Fibroblast of skin of abdomen (primary cell): ENCODE measurements at places on chromosomes 16 and 17.

DNA sequence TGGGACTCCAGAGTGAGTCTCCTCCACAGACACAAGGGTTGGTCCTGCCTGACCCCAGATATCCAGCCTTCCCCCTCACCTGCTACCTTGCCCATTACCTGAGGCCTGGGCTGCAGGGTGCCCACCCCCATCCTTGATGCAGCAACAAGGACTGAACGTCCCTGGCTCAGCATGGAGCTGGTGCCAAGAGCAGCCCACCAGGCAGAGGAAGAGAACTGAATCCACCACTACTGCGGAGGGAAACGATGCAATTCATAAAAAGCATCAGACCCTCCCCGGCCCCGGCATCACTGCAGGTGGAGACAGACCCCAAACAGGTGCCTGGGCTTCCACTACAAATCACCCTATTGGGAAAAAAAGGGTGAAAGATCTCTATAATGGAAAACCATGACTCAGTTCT, 131.0 kb upstream of the TNRC6C start:
- no peak for DNase-seq

DNA sequence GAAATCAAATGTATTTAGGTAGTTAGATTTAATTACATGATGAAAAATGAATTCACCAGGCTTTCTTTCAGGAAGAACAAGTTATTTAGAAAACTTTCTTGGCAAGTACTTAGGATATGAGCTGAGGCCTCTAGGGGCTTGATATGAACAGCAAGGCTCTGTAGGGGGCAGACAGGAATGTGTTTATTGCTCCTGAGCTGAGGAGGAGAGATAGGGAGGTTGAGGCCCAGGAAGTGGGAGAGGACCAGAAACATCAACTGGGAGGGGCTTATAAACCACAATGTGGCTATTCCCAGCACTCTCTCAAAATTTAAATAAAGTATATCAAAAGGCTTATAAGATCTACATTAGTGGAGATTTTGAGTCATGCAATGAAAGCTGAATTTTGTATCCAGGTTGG, 154.0 kb upstream of the MAF start:
- peak; percentile 68 for DNase-seq

DNA sequence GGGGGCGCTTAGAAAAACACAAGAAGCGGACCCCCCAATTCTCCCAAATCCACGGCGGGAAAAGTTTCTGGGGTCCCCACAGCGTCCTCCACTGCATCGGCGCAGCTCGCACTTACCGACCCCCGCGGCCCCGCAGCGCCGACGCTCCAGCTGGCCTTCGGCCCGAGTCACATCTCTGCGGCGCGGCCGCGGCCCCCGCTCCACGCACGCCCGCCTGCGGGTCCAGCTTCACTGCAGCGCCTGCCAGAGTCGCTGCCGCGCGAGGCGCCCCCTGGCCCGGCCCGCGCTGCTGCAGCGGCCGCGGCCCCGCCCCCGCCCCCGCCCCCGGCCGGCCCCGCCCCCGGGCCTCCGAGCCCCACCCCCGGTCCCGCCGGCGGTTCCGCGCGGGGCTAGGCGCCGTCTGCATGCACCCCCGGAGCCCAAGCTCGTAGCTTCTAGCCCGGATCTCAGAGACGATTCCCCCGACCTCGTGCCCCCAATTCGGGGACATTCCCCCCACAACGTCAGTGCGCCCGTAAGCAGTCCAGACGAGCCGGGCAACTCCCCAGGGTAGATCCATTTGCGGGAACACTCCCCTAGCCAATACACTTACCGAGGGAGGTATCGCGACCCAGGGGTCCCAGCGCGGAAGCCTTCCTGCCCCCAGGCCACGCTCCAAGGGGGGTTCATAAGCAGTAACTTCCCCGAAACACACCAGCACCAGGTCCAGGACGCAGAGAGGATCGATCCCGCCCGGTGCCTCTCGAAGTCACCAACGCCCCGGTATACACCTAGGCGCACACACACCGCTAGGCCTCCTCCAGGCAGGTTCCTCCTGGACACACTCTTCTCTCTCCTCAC, at the start of gene GPRC5B:
TSS of gene GPRC5B (minus strand) at position 238 of the 840 bp plus-strand sequence. CDS start 12,003 bp downstream, outside the sequence.
- peak; percentile 24 for DNase-seq

- peak; percentile 97 for DNase-seq
Observed at GRCh38 chr16:78684030-78684611, 584.7 kb downstream of the WWOX start.

DNA sequence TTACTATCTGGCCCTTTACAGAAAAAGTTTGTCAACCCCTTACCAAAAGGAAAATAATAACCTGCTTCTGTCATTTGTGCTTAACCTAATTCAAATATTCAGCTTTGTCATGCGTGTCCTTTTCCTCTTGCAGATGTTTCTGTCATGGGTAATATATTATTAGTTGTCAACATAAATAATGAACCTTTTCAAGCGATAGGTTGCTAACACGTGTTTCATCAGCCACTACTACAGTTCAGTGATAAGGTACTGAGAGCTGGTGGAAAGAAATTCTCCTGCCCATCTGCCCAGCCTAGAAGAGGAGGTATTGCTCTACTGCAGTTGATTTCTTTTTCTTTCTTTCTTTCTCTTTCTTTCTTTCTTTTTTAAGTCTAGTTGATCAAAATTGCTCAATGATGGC, 12.0 kb upstream of the SRSF1 start:
- DNase-seq, result no peak

DNA sequence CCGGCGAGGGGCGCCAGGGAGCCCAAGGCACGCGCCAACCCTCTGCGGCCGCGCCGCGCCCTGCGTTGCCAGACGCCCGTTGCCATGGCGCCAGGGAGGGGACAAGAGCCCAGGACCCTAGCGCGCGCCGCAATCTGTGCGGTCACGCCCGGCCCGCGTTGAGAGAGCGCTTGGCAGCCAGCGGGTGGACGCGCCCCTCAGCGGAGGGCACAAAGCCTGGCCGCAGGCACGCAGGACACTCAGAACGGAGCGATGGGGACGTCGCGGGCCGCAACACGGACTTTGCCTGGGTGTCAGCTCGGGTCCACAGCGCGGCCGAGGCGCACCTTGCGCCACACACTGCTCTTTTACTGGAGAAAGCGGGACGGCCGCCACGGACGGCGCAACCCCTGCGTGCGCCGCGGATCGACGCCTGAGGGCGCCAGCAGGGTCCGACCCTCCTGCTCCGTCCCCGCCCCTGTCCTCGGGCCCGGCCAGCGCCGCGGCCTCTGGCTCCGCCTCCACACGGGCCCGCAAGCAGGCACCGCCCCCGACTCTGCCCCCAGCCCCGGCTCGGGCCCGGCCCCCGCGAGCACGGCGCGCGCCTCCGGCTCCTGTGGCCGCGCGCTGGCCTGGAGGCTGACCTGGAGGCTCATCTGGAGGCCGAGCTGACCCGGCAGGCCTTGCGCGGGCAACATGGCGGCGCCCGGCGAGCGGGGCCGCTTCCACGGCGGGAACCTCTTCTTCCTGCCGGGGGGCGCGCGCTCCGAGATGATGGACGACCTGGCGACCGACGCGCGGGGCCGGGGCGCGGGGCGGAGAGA, at the start of gene GFER:
TSS of gene GFER (plus strand) at position 650 of the 803 bp plus-strand sequence. CDS start at position 676, 26 bp downstream.
- peak; percentile 91 for DNase-seq

DNA sequence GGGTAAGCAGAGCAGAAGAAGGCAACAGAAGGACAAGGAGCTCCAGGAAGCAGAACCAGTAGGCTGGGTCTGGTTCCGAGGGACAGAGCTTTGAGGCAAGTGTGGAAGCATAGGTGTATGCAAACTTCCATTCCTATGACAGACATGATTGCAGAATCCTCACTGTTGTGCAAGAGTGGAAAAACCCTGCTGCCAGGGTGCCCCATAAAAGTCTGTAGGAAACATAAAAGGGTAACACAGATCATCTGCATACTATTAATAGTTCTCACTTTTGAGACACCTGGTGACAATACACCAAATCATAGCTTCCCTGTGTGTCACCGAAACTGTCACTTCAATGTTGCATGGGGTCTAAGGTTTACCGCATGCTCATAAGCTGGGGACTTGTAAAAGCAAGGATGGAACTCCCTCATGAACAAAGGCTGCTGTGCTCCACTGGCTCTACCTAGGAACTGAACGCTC, 39.7 kb downstream of the ARHGAP17 start:
- no peak for DNase-seq

DNA sequence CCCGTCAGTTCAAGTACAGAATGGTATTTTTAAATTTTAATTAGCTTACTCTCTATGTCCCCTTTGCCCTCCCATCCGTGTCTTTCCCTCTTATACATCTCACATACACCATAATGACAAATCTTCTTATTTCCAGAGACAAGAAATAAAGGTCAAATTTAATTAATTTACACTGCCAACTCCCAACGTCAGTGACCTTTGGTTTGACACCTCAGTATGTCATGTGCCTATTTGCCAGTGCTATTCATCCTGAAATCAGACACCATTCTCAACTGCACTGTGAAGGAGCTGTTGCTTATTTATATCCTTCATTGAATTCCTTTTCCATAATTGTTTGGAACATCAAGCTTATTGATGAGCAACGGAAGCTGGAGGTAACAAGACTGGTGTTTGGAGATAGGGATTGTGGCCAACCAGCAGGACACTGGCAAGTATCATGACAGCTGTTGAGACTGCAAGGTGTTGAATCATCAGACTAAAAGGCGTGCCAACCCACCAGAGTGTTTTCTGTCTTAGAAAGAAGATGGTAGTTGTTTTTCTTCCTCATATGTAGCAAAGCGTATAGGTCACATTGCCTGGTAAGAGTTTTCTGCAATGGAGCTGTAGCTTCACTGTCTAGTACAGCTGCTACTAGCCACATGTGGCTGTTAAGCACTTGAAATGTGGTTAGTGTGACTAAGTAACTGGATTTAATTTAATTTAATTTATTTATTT, 12.5 kb downstream of the CALCOCO2 start:
- peak; percentile 28 for DNase-seq

GRCh38 chr17:79842656-79843473, 3.6 kb upstream of the CBX4 start:
- no peak for DNase-seq

DNA sequence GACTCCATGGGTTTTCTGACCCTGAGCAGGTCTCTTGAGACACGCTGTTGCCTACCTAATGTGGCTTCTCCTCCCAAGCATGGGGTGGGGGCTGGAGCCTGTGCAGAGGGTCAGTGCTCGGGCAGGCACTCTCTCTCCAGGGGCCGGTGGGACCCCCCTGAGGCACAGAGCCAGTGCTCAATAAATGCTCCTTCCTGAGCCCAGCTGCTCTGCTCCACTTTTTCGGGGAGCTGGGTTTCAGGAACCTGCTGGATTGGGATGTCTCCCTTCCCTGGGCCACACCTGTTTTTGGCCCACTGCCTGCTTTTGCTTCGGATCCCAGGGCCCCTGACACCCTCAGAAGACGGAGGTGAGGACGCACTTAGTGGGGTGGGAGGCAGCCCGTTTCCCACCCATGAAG, 1.3 kb upstream of the TRIM65 start:
- no peak for DNase-seq

DNA sequence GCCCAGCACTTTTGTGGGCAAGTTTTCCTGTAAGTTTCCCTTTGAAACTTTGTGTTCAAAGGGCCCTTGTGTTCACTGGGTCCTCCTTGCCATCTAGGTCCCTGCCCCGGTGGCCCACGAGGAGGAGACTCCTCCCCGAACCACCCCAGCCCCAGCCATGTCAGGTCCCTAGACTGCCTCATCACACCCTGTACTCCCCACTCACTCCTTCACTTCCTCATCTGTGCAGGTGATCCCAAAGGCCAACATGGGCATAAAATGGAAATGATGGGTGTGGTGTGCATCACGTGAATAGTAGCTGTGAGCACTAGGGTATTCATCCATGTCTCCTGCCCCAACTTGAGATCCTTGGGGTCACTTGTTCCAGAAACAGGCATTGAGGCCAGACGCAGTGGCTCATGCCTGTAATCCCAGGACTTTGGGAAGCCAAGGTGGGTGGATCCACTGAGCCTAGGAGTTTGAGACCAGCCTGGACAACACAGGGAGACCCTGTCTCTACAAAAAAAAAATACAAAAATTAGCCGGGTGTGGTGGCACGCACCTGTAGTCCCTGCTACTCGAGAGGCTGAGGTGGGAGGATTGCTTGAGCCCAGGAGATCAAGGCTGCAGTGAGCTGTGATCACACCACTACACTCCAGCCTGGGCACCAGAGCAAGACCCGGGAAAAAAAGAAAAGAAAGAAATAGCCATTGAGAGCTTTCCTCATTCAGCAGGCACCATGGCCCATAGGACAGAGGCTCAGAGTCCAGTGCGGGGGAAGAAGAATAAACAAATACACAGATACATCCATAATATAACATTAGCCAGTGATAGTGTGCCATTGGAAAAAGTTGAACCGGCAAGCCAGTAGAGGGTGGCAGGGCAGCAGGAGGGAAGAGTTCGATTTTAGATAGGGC, 74.5 kb downstream of the KATNIP start:
- DNase-seq, result no peak

- peak; percentile 58 for DNase-seq
Observed at GRCh38 chr16:49281843-49282642, 405 bp upstream of the CBLN1 start.

DNA sequence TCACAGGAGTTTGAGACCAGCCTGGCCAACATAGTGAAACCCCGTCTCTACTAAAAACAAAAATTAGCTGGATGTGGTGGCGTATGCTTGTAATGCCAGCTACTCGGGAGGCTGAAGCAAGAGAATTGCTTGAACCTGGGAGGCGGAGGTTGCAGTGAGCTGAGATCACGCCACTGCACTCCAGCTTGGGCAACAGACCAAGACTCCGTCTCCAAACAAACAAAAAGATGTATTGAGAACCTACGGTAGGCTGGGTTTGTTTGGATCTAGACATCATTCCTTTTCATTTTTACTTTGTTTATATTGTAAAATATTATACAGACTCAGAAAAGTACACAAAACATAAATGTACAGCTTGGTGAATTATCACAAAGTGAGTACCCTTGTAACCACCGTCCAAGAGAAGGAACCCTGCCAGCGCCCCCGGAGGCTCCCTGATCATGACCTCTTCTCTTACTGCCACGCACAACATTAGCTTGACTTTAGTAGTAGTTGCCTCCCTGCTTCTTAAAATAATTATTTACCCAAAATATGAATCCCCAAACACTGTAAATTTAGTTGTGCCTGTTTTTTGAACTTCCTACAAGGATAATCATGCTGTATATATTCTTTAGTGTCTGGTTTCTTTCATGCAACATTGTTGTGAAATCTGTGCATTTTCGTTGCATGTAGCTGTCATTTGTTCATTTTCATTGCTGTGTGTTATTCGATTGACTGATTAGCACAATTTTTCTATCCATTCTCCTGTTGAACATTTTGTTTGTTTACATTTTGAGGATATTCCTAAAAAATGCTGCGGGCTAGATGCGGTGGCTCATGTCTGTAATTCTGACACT, 56.5 kb downstream of the KSR1 start:
- no peak for DNase-seq

- DNase-seq, result peak; percentile 45
Observed at GRCh38 chr17:55587608-55588139, 76.4 kb upstream of the SMIM36 start.

DNA sequence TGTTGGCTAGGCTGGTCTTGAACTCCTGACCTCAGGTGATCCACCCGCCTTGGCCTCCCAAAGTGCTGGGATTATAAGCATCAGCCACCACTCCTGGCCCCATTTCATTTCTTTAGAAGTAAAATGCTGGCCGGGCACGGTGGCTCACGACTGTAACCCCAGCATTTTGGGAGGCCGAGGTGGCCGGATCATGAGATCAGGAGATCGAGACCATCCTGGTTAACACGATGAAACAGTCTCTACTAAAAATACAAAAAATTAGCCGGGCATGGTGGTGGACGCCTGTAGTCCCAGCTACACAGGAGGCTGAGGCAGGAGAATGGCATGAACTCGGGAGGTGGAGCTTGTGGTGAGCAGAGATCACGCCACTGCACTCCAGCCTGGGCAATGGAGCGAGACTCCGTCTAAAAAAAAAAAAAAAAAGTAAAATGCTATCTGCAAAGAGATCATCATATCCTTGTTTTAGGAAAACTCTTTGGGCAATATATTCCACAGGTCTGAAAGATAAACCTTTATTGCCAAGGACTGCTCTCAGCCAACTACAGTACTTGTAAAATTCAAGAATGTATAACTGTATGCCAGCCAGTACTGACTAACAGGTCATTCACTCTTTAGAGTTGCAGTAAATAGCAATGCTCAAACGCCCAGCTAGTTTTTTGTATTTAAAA, 3.8 kb downstream of the GJC1 start:
- DNase-seq, result no peak
